ENCODE measurements at places on chromosomes 5 and 9.

DNA sequence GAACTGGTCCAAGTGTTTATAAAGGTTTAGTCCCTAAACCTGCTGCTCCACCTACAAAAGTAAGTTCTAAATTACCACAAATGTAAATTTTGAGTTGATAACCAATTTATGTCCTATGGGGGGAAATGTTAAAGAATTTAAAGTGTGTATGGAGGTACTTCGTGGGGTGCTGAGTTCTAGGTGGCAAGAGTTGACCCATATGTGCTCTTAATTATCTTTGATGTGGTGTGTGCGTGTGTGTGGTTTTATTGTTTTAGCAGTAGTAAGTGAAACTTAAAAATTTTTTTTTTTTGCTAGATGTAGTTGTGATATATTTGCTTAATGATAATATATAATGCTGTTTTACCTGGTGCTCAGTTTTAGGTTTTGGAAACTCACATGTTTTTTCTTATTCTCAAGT is 72.6 kb downstream of the GPBP1 start:
- DNase-seq, result no peak

- DNase-seq, result peak; percentile 4
Observed at GRCh38 chr5:62256161-62257019, 49.6 kb upstream of the KIF2A start.

DNA sequence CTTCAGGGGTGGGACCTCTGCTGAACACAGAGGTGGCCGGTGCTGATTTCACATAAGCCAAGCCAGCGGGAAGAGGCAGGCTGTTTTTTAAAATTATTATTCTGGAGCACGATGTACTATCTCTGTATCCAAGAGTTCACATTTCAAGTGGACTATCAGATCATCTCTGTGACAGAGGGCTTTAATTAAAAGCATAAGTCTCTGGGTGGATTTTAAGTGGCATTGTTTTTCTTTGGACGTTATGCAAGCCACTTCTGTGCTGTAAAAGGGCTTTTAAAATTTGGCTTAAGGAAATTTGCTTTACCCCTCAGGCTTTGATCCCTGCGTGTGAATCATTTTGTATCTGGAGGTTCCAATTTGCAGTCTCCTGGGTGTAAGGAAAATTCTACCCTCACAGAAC is 124.7 kb downstream of the PALM2AKAP2 start:
- no peak for DNase-seq

GRCh38 chr9:124339603-124340146 is 75.6 kb downstream of the PSMB7 start:
- DNase-seq, result no peak

DNA sequence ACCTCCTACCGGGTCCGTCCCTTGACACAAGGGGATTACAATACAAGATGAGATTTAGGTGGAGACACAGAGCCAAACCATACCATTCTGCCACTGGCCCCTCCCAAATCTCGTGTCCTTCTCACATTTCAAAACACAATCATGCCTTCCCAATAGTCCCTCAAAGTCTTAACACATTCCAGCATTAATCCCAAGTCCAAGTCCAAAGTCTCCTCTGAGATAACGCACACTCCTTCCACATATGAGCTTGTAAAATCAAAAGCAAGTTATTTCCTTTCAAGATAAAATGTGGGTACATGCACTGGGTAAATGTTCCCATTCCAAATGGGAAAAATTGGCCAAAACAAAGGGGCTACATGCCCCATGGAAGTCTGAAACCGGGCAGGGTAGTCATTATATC is 463.9 kb upstream of the CDH9 start:
- no peak for DNase-seq

DNA sequence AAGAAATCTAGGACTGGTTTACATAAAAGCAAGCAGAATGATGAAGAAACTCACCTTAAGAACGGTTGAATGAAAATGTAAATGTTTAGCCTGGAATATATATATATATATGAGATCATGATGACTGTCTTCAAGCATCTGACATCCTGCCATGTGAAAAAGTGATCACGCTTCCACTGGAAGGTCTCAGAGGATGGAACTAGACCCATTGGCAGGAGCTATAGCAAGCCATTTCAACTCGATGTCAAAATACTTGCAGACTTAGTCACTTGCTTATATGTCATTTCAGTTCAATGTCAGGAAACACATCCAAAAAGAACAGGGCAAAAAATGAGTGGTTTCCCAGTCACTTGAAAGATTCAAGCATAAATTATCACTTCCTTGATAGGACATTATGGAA is 22.2 kb upstream of the TMEM161B start:
- no peak for DNase-seq

- DNase-seq, result no peak
Observed at GRCh38 chr5:66967826-66968262, 228.8 kb downstream of the CD180 start.

DNA sequence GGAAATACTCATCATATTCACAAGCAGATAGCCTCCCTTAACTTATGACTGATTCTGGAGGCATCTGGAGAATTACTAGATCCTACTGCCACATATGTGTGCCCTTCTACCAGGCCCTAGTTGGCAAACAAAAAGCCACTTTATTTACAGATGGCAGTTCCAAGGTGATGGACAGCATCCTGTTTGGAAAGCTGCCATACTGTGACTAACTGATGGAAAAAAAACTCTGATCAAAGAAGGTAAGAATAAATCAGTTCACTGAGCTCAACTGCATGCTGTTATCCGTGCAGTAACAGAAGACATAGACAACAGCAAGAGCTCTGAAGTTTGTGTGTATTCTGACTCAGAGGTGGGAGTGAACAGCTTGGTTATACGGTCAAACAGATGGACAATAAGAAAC is 279.8 kb upstream of the POU5F2 start:
- DNase-seq, result no peak

- no peak for DNase-seq
Observed at GRCh38 chr5:155914766-155915165, 412.2 kb upstream of the SGCD start.

DNA sequence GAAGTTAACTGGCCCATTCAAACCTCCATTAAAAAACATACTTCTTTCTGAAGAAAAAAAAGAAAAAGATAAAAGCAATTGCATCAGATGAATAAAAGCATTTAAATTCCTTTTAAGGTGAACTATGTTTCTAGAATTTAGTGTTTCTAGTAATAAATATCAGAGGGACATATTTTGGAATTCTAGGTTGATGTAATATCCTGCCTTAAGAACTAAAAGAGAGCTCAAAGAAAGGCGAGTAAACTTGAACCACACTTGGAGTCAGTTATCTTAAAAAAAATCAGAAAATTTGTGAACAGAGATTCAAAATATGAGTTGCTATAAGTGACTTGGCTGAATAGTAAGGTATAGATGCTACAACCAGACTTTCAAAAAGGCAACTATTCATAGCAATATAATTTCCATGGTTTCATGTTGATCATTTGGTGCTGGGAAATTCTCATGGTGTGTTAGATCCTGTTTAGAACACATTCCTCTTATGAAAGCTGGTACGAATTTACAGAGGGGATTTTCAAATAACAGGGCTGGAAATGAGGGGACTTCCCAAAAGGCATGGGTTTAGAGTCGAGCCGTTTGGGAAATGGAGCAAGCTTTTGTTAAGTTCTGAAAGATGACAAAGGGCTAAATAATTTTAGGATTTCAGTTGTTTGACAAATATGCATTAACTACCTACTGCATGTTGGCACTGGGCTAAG is 37.6 kb upstream of the RAI14 start:
- no peak for DNase-seq

GRCh38 chr5:147267082-147267832 is 32.4 kb downstream of the STK32A start:
- DNase-seq, result no peak

- DNase-seq, result peak; percentile 17
Observed at GRCh38 chr9:33510262-33511183, 13.5 kb upstream of the ANKRD18B start.

DNA sequence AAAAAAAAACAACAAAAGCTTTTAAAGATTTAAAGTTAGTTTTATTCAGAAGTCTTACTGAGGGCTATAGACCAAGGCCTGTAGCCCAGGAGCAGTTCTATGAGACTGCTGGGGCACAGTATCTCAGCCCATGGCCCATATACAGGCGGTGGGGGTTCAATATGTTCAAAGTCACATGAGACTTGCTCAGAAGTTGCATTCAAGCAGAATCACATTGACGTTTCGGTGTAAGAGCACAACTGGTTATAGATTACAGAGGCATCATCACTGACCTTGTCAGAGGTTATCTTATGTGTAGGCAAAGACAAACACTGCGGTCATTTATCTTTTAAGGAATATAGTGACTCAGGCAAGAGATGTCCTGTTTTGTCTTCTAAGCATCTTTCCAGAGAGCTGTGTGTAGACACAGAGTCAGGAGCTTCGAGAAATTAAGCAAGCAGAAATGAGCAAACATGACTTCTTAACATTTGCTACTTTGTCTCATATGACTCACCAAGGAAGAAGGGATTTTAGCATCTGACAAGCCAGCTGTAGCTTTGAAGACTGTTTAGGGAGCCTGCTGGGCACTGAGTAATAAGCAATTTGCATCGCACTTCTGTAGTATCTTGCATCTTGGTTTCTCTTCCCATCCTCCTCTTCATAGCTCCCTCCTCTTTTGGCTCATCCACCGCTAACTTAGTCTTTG is 12.9 kb upstream of the F2RL1 start:
- DNase-seq, result no peak

- DNase-seq, result no peak
Observed at GRCh38 chr9:82353631-82354278, 365.2 kb downstream of the SPATA31D1 start.

DNA sequence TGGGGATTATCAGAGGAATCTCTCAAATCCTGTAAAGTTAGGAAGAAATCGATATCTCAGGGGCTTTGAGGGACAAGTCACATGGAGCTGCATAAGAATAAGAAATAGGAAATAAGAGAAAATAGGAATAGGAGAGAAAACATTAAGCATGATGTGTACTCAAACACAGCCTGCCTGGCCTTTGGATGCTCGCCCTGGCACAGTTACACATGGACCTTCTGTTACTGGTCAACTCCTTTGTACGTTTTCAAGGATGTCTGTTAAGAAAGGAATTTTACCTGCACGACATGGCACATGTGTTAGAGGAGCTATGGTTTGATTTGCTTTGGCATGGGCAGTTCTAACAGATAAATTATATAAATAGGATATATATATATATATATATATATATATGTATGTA is 321.2 kb downstream of the CDH12 start:
- DNase-seq, result no peak

- DNase-seq, result no peak
Observed at GRCh38 chr5:41118177-41118576, 47.0 kb upstream of the MROH2B start.

Measured in activated gamma-delta T cell treated with Interleukin-2 at 50 U/mL for 16 hours (primary cell).